Stimulated activated CD8-positive, alpha-beta memory T cell treated with anti-CD3 and anti-CD28 coated beads, Interleukin-2, amount 100 ng/mL, for 48 hours (primary cell): ENCODE measurements at places on chromosomes 5 and 9.

DNA sequence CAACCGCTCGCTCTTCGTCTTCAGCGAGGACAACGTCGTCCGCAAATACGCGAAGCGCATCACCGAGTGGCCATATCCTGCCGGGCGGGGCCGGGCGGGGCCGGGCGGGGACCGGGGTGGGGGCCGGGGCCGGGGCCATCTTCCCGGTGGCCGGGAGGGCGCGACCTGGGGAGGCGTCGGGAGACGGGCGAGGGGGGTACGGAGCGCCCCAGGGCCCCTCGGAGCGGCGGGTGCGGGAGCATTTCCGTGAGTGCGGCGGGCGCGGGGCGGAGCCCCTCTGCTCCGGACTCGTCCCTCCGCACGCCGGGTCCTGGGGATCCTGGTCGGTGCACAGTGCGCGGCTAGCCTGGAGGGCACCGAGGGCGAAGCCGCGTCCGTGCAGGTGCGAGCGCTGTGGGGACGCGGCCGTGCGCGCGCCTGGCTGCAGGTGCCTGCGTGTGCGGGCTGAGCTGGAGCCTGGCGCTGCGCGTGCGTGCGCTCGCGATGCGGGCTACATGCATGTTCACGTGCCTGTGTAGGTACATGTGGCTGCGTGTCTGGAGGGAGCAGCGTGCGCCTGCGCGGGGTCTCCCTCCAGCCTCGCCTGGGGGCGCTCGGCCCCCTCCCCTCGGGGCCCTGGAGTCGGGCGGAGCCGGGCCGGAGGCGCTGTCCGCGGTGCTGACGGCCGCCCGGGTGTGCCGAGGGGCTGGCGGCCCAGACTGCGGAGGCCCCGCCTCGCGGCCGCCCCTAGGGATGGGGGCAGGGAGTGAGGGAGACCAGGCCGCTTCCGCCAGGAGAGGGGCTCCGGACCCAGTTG lies 762 bp downstream of the CACNA1B start:
- DNase-seq: no peak

GRCh38 chr5:96384353-96384752 lies 48.7 kb downstream of the PCSK1 start:
- DNase-seq: no peak

DNA sequence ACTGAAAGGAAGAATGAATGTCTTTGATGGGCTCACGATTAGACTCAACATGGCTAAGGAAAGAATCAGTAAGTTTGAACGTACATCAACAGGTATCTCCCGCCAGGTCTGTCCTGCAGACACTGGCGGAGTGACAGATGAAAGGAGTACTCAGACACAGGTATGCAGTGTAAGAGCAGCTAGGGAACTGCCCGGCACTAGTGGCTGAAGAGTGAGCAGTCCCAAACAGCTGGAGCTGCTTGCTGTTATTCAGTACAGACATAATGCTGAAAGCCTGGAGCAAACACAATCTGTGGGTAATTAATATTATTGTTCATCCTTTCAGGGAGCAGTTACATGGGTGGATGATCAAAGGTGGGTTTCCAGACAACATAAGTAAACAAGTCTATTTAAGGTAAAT lies 835.5 kb downstream of the TLE4 start:
- no peak for DNase-seq

- no peak for DNase-seq
Observed at GRCh38 chr5:42422656-42423280, 471 bp upstream of the GHR start.
